Ascending aorta (tissue), 2 donors: ENCODE measurements at places on chromosomes 6 and 20.

DNA sequence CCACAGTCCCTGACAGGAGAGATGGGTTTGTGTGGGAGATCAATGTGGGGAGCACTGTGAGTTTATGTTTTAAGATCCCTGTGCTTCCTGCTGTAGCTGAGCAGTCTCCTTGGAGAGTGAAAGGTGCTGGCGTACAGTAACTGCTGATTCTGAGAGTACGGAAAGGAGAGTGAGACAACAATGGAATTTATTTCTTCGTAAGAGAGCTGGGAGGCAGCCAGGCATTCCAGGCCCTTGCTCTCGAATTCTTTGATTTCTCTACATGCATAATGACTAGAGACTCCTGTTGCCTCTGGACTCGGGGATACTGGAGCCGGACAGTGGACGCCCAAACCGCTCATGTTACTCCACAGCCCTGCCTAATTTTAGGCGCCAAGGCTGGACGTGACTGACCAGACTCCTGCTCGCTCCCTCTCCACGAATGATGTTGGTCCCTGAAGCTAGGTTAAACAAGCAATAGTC, 131.0 kb upstream of the PHACTR1 start:
- DNase-seq = no peak

DNA sequence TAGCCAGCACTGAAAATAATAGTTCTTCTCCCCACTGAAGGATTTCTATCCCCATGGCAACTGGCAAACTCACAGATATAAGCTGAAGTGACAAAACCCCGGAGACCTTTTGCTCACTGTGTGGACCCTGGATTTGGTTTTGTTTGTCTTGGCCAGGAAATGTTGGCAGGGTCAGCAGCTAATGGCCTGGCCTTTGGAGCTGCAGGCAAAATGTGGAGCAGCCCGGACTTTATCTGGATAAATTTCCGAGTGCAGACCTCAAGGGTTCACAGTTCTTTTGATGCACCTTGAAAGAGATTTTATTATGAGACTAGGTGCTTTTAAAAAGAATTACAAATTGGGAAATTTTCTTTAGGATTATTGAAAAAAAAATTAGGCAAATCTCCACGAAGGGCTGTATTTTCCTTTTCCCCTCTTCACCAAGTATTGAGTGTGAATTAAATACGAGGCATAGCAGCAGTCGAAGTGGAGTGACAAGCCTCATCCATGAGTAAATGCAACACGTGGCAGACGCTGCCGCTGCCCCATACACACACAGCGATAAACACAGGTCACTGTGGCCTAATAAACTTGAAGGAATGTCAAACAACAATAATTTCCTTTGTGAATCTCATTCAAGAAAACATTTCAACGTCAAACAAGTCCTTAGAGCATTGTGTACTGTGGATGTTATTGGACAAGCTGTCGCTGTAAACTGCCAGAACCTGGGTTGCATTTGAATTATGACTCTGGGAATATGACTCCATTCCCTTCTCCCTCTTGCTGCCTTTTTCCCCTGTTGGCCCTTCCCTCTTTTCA, 35.1 kb upstream of the CCN6 start:
- DNase-seq = no peak

GRCh38 chr6:117326396-117326795, 61.0 kb downstream of the VGLL2 start:
- no peak for DNase-seq

DNA sequence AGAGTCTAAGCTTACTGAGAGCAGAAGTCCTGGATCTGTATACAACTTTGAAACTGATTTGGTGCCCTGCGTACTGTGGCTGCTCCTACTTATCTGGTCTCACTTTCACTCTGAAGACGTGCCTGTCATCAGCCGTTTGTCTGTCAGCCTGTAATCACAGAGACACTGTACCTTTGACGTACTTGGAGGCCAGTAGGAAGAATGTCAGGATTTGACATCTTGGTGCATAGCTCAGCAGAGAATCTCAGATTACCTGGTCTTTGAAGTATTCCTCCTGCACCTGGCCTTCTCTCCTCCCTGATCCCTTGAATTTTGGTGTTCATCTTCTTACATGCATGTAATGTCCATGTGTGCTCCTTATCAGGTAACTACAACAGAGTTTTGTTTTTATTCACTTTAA, 37.7 kb downstream of the DSE start:
- DNase-seq = no peak

DNA sequence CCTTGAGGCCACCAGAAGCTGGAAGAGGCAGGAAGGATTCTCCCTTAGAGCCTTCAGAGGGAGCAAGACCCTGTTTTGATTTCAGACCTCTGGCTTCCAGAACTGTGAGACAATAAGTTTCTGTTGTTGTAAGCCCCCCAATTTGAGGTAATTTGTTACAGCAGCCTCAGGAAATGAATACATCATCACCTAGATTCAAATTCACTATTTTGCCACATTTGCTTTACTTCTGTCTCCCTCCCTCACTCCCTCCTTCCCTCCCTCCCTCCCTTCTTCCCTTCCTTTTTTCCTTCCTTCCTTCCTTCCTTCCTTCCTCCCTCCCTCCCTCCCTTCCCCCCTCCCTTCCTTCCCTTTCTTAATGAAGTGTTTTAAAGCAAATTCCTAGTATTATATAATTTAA, 58.1 kb upstream of the KIF13A start:
- peak; percentile 22 for DNase-seq

DNA sequence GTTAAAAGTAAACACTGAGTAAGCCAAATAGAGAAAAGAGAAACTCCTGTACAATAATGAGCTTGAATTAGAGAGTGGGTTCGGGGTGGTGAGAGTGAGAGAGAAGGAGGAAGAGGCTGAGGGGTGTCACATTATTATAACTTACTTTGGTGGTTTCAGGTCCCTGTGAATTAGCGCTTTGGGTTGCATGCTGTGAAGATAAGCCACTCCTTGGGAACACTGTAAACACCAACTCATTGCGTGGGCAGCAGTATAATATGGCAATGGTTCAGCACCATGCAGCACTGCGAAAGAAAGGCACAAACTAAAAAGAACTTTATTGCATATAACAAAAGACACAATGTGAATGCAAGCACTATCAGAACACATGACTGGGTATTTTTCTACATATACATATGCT, 26.9 kb downstream of the MAP3K7 start:
- DNase-seq = no peak

DNA sequence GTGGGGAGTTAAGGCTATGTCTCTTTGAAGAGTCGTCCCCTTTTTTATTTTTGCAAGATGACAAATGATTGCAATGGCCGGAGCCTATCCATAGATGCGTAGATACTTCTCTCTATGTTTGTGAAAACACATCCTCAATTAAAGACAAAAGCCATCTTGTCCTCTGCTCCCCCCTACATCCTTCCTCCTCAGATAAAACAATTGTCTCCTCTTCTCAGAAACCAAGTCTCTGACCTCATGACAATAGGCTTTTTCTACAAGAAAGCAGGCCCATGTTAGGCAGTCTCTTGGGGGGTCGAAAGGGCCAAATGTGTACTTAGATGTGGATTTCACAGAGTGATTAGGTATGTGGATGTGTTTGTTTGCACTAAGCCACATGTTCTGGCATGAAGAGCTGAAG, 51.1 kb upstream of the SSTR4 start:
- DNase-seq = no peak

- no peak for DNase-seq
These were observed 457.9 kb downstream of the HDGFL1 start for GRCh38 chr6:23027281-23027680.
